ENCODE measurements at places on chromosomes 2 and 18. TPM values are rescaled to one million over a fixed set of nuclear protein-coding genes. Genes with fewer than 3 reads are reported as not detected.

DNA sequence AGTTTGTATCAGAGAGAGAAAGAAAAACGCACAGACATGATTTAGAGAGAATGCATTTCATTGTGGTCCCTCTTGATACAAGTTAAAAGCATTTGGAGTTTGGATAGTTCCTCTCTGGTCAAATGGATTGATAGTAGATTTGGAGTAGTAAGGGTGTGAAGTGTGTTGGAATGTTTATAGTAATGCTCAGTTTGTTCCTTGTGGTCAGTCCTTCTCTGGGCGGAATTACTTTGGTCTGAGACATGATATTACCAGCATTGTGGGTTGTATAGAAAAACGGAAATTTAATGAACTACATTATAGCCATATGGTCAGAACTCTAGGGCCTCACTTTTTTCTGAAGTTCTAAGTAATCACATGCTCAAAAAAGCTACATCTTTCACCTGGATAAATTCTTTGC lies 178.9 kb downstream of the AGAP1 start:
- DNase-seq, result no peak

GRCh38 chr2:45582522-45582921 lies 28.5 kb downstream of the SRBD1 start:
- DNase-seq, result no peak

SH2D6 gene
- polyA plus RNA-seq, result 0.82 TPM

DNA sequence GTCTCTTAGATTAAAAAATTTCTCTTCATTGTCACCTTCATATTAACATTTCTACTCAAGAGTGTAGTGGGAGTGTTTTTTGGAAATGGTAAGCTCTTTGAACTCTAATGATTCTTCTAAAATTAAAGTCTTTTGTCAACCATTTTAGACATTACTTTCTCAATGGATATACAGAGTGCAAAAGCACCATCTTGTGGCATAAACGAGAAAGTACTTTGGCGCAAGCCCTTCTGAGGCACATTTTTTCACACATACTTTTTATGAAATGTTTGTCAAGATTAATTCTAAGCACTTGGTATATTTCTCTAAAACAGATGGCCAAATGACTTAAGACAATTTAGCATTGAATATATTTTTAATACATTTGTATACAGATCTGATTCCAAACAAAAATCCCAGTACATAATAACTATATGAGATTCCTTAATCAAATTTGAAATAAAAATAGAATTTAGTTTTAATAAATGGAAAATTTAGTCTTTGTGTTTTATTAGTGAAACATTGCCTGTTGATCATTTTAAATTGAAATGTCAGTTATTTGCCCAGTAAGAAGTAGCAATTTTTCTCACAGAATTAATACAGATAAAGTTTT lies 63.3 kb upstream of the GALNT5 start:
- DNase-seq, result peak; percentile 56

RAB6C gene
- 0.33 TPM for polyA plus RNA-seq

DNA sequence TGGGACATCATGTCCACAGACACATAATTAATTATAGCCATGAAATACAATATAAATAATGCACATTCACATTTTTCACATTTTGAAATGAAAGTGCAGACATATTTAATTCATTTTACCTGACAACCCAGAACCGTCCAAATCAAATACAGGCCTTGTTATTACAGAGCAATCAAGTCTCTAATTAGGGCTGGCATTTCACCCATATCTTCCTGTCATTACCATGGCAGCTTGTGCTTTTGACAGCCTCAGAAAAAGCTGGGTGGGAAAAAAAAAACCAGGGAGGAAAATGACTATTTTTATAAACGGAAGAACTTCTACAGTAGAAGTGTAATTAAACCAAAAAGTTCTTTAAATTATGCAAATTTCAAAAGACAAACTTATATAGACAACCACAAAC lies 436.4 kb downstream of the FBXO15 start:
- no peak for DNase-seq

DNA sequence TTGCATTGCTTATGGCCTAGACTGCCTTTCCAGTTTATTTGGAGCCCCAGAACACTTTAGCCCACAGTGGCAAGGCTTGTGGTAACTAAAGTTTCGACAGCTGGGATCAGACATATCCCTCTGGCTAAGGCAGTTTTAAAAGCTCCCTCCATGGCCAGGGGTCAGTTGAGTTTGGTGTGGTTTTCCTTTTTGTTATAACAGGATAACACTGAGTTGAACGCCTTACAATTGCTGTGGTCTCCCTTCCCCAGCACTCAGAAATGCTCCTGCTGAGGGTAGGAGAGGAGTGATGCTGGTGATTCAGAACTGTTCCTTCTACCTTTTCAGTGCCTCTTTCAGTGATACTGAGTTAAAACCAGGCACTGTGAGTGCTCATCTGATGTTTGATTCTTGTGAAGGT lies 182.6 kb downstream of the GULP1 start:
- DNase-seq, result no peak

RAPGEF4 gene
- polyA plus RNA-seq, result 1.5 TPM

MAP3K19 gene
- polyA plus RNA-seq, result not detected

- DNase-seq, result no peak
Observed at GRCh38 chr2:19859565-19859964, 42.2 kb downstream of the TTC32 start.

DNA sequence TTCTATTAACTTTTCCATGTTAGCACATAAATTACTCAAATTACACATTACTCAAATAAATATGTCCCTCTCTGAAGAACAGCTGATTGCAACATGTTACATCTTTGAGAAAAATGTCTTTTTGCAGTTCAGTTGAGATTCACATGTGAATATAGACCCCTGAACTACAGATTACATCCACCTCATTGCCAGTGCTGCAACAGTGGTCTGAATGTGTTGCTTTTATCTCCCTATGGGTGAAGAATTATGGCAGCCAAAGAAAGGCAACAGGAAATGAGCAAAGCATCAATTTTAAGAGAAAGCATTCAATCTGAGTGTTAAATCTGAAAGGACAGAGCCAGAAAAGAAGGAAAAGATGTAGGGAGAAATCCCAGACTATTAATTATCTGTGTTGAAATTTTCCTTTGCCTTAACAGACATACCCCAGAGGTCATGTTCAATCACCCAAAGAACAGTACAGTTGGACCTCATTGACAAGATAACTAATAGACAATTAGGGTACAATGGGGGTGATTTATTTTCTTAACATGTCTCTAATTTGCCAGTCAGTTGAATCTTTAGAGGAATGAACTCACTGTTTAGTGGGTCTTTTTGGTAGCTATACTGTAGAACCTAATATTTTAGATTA lies 620.2 kb downstream of the CPS1 start:
- no peak for DNase-seq

GRCh38 chr2:128607911-128608506 lies 289.3 kb upstream of the HS6ST1 start:
- no peak for DNase-seq

MTA3 gene
- 30.6 TPM for polyA plus RNA-seq

C1GALT1C1L gene
- 1.1 TPM for polyA plus RNA-seq

DNA sequence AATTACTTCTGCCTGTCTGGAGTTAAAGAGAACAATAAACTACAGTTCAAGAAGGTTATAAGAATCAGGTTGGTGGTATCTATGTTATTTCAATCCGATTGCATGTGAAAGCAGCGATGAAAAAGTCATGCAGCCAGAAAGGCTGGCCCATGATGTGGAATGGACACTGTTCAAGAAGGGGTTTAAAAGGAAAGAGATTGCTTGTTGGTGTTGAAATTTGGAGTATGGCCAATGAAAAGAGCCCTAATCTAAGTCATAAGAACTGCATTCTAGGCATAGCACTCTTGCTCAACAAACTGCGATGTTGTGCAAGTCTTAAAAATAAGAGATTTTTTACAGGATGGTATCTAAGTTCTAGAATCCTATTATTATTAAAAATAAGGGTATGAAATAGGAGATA lies 61.3 kb downstream of the EFEMP1 start:
- DNase-seq, result peak; percentile 88

DNA sequence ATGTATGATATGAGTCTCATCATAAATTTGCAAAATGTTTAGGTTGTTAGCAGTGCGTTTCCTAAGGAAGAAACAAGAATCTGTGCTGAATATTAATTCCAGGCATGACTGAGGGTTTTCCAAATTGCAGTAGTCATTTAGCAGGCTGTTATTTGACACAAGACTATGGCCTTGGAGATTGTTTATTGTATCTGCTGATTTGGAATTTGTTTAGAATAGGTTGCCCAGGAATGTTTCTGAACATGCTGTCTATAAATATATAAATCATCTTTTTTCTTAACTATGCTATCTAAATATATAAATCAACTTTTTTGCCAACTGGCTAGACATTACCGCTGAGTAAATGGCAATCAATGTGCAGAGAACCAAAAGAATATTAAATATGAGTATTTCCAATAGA lies 90.9 kb downstream of the DOK6 start:
- DNase-seq, result no peak

All from muscle of back (tissue), 13 donors.